Non-pigmented ciliary epithelial cell (primary cell): ENCODE measurements at places on chromosomes 11 and 22.

DNA sequence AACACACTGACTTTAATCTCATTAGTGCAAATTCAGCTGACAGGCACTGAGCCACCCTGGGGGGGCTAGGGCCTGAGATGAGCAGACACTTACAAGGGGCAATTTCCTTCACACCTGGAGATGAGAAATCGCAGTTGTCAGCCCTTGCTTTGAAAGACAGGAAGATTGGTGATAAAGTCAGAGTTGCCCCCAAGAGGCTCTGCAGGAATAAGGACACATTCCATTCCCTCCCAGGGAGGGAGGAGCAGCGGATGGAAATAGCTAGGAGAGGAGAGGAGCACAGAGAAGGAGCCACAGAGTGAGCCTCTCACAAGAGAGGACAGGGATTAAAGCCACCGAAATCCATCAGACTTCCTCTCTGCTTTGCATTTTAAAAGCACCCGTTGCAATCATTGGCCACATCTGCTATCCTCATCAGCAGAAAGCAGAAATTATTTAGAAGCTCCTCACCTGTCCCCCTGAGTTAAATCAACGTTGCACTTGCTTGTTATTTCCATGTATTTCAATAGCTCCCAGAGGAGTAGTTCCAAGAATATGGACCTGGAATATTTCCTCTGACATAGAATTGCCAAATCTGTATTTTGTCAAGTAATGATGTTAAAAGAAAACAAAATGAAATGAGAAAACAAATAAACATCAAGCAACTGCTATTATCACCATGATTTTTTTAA lies 213.7 kb downstream of the BARX2 start:
- no peak for DNase-seq

DNA sequence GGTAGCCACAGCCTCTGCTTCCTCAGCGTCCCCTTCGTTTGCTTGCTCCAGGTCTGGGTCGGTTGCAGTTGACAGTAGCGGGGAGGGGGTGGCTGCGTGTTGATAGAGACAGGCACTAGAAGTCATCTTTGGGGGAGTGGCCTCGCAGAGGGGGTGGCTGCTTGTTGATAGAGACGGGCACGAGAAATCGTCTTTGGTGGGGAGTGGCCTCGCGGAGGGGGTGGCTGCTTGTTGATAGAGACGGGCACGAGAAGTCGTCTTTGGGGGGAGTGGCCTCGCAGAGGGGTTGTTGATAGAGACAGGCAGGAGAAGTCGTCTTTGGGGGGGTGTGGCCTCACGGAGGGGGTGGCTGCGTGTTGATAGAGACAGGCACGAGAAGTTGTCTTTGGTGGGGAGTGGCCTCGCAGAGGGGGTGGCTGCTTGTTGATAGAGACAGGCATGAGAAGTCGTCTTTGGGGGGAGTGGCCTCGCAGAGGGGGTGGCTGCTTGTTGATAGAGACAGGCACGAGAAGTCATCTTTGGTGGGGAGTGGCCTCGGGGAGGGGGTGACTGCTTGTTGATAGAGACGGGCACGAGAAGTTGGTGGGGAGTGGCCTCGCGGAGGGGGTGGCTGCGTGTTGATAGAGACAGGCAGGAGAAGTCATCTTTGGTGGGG lies 328.3 kb downstream of the TBC1D22A start:
- no peak for DNase-seq

DNA sequence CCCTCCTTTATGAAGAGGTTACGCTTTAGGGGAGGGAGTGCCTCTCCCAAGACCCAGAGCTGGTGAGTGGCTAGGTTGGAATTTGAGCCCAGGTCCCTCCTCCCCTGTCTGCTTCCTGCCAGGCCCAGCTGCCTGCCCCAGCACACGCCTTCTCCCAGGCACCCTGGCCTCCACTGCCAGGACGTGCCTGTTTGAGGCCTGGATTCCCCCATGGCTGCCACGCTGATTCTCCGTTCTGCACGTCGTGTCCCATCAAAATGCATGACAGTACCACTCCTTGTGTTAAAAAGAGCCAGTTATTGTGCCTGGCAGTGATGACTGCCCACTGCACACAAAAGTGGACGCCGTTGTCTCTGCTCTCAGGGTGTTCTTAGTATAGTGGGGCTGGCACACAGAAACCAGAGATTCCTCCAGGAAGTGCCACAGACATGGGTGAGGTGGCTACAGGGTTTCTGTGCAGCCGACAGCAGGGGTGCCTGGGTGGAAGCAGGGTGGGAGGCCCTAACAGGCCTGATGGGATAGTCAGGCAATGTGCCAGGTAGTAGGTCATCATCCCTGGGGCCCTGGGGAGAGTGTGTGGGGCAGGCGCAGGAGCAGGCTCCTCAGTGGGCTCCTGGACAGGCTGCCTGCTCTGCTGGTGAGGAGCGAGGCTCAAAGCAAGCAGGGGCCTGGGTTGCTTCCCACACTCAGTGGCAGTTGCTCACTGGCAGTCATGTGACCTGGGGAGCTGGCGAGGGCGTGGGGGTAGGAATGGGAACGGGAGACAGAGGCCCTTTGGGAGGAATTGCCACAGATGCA lies 24.2 kb downstream of the MED15 start:
- DNase-seq = no peak

- no peak for DNase-seq
Measured at GRCh38 chr22:38397189-38398085, 57.6 kb downstream of the KCNJ4 start.

DNA sequence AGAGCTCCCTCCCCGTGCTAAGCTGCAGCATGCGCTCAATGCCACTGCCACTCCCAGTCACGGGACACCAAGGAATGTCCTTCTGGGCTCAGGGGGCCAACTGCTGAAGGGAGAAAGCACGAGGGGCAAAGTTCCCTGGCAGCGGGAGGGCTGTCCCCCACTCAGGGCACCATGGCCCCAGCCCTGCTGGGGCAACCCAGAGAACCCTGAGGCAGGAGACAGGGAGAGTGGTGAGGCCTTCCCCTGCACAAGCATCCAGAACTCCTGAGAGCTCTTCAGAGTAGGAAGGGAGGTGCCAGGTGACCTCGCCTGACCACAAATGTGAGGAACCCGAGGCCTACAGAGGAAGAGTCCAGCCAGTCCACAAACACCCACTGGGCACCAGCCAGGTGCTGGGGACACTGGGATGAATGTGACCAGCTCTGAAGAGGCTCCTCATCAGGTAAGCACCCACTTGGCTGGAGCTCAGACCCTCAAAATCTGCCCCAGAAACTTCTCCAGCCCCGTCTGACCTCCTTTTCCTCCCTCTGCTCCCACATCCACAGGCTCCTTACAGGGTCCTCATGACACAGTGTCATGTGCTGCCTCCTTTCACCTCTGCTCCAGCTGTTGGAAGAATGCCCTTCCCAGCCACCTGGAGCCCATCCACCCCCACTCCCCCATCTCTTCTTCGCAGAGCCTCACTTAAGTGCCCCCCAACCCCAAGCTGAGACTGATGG lies 15.6 kb downstream of the GDPD5 start:
- DNase-seq = no peak
